ENCODE measurements at places on chromosomes 1 and 21.

DNA sequence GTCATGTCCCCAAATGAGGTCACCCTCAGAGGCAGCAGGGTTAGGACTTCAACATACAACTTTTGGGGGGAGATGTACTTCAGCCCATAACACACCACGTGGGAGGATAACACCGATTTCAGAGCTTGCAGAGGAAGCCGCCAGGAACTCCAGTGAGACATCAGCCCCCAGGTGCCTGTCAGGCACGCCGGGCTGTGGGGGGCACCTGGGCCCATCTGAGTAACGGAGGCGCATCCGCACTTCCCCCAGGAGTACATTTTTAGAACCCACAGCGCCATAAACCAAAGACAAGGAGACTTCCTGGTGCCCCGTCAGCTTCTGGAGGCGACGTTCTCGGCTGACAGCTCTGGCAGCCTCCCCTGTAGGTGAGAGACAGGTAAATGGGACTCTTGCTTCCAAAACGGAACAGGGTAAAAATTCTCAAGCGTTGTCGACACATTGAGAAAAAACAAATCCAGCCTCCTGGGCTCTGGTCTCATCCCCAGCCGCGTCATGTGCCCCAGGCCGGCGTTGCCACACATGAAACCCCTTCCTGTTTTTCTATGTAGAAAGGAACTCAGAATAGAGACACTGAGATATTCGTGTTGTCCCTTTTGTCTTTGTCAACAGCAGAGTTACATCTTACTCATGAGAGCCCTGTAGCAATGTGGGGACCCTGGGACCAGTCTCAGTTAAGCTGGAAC lies 93.3 kb downstream of the PDE9A start:
- DNase-seq = no peak

- DNase-seq = no peak
Observed at GRCh38 chr1:89739013-89739843, 81.6 kb upstream of the LRRC8D start.

DNA sequence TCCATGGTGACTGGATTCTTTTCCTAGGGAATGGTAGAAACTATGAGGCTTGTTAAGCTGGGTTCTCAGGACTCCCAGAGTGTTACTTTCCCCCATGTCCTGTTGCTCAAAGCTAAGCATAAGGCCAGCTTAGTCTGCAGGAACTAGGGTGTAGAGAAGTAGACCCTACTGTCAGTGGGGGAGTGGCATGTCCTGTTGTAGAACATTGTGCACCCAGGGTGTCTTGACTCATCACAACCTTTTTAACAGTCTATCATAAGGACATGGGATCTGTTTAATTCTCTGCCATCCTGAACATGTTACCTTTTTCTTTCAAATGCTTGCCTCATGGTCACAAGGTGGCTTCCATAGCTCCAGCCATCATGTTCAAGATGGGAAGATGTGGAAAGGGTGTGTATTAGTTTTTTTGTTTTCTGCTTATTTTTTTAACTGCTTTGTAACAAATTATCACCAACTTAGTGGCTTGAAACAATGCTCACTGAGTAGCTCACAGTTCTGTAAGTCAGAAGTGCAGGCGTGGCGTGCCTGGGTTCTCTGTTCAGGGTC lies 17.4 kb downstream of the OBSCN start:
- DNase-seq = no peak

- DNase-seq = no peak
Observed at GRCh38 chr1:162458236-162458635, 39.4 kb upstream of the UHMK1 start.

DNA sequence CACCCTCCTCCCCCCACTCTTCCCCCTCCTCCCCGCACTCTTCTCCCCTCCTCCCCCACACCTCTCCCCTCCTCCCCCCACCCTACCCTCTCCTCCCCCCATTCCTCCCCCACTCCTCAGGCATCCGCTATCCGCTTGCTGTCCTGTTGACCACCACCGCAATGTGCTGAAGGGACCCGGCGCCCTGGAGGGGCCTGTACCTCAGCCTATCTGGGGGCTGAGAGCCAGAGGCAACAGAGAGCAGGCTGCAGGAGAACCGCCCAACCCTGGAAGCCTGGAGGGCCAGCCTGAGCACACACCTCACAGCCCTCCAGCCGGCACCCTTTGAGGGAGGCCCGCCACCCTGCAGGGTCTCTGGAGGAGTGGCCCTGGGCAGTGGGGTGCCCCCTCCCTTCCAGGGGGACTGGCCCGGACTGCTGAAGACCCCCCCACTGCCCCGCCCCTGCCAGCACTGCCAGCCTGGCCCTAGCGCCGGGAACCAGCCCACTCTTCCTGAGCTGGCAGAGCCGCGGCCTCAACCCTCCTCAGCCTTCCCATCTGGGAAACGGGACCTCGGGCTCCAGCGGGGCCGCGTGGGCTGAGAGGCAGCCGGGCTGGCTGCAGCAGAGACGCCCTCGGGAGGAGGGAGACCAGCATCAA lies 1.2 kb downstream of the C1QTNF12 start:
- no peak for DNase-seq

GRCh38 chr1:17425806-17426600 lies 13.5 kb downstream of the RCC2 start:
- no peak for DNase-seq

DNA sequence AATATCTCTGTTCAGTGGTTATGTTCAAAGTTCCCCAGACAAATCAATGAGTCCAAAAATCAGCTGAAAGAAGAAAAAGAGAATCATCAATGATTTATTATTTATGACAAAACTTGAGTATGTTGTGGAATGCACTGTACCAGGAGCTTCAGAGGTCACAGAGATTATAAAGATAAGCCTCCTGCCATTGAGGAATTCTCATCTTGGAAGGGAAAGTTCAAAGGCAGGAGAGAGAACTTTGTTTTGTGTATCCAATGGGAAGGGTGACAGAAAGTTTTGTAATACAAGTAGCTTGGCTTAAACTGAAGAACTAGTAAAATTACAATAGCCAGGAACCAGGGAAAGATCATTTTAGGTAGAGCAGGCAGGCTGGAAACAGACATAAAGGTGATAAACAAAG lies 367.7 kb downstream of the VAV3 start:
- no peak for DNase-seq

- no peak for DNase-seq
Observed at GRCh38 chr1:113981962-113982931, 3.0 kb downstream of the OLFML3 start.
